Hypothalamus (tissue), 51 donors: ENCODE measurements at places on chromosomes 2 and 18.

DNA sequence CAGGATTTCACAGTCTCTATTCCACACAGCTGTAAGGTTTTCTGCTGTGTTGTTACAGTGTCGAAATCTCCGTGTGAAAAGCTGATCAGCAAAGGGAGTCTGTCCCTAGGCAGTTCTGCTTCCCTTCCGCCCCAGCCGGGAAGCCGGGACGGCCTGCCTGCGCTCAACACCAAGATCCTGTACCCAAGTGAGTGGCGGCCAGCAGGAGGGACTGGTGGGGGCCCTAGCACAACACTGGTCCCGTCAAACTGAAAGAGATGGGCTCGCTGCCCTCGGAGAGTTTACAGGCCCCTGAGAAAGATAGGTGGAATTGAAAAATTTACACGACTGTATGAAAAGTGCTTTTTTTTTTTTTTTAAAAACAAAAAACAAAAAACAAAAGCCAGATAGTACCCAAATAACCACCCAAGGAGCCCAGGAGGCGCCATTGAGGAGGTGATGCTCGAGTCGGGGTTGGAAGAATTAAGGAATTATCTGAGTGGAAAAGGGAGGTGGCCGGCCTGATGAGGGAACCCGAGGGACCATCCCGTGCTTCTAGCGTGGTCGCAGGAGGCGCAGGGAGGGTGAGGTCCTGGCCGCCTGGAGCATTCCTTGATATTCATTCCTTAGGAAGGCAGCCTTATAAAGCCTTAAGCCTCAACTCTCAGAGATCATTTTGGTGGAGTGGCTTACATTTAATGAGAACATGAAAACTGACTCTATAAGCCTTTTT is 96.7 kb downstream of the DGKD start:
- DNase-seq, result no peak

DNA sequence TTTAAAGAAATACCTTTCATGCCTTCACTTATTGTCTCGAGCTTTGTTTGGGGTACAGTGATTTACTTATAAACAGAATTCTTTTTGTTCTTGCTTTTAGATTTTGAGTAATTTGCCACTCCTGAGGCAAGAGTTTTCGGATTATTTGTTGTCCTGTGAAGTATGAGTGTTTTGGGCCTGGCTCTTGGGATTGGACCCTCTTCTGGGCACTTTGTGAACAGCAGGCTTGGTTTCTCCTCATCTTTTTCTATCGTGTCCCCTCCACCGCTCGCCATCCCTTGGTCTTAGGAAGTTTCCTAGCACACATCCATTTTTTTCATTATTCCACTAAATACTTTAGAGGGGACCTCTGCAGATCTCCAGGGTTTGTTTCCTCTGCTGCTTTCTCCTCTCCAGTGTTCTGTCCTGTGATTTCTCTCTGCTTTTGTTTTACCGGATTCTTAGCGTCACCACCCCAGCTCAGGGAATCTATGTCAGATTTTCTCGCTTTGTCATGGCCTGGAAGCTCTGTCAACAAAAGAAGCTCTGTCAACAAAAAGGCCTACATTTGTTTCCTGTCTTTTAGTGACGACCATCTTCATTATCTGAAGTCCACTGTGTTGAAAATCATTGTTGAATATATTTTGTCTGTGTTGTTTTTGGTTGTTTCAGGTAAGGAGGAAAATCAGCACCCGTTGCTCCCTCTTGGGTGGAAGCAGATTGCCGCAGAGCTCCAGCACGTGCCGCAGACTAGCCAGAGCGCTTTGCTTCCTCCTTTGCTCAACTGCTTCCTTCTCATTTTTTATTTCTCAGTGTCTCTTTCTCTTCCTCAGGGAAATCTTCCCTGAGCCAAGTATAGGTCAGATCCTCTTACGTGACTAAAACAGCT is 27.8 kb downstream of the ANKRD62 start:
- DNase-seq, result no peak

DNA sequence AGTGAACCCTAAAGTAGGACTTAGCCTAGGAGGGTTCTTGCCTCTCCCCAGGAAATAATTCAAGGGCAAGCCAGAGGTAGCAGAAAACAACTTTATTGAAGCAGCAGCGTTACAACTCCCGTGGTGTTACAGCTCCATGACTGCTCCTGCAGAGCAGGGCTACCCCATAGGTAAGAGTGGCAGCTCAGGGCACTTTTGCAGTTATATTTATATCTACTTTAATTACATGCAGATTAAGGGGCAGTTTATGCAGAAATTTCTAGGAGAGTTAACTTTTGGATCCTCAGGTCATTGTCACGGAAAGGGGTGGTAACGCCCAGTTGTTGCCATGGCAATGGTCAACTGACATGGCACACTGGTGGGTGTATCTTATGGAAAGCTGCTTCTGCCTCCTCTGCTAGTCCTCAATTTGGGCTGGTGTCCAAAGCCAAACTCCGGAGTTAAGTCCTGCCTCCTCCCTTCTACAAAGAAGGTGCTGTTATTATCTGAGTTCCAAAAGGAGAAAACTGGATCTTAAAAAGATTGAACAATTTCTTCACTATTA is 1413.0 kb downstream of the DSC3 start:
- no peak for DNase-seq

- DNase-seq, result peak; percentile 47
These were observed 83.4 kb upstream of the RTN4 start for GRCh38 chr2:55133467-55134315.

- DNase-seq, result no peak
These were observed 35.9 kb downstream of the ZFP36L2 start for GRCh38 chr2:43190311-43191052.

- DNase-seq, result no peak
These were observed 162.8 kb downstream of the RBM43 start for GRCh38 chr2:151098841-151099240.

- no peak for DNase-seq
These were observed 1679.0 kb downstream of the SUCLG1 start for GRCh38 chr2:82780050-82780449.

GRCh38 chr2:7052404-7052803 is 135.2 kb downstream of the RNF144A start:
- no peak for DNase-seq

DNA sequence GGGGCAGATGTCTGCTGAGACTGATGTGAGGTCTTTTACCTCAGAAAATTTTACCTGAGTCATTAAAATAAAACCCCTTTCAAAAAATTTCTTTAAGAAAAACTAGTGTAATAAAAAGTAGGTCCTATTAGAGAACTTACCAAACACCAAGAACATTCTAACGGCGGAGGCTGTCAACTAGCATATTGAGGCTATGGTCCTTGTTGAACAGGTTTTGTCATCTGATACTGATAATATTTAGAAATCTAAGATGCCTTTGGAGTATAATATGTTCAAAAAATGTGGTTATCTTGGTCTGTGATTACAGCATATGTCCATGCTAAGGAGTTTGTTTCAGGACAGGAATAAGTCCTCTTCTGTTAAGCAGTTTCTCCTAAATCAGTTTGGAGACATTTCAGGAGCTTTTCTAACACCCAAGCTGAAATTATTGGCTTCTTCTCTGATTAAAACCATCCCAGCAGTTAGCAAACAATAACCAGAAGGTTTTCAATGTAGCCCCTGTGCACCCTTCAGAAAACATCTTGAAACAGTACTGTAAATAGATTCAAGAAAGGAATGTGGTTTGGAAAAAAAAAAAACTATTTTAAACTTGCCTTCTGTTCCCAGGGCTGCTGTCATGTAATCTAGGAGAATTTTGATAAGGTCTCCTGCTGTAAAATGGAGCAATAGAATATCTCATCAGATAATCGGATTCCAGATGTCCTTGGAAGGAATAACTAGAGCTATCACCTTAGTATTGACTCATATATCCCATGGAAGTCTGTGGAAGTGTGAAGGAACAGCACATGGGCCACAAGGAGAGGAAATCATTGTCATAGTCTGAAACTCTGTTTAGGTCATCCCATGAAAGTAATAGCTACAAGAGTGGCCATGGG is 58.7 kb upstream of the B3GNT2 start:
- DNase-seq, result no peak

- no peak for DNase-seq
These were observed 198.4 kb downstream of the GALR1 start for GRCh38 chr18:77448046-77448445.

DNA sequence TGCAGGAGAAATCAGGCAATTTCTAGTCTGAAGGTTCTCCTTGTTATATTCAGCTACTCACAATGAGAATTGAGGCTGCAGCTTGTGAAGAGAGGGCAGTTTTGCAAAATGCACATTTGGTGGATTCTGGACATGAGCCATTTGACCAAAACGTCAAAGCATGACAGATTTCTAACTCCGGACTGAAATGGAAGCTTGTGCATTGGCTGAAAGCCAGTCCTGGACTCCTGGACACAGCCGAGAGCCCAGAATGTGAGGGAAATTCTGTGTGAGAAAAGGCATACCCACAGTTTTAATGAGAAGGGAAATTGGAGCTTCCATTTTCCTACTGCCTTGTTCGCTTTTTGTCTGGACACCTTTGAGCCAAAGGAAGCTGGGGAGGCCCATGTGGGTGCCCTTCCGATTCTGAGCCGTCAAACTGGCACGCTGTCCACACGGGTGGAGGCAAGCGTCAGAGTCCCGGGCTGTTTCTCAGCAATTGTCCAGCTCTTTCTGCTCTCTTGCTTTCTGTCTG is 23.7 kb upstream of the ROCK2 start:
- DNase-seq, result peak; percentile 56

GRCh38 chr2:206962966-206963365 is 23.6 kb downstream of the CPO start:
- DNase-seq, result no peak

DNA sequence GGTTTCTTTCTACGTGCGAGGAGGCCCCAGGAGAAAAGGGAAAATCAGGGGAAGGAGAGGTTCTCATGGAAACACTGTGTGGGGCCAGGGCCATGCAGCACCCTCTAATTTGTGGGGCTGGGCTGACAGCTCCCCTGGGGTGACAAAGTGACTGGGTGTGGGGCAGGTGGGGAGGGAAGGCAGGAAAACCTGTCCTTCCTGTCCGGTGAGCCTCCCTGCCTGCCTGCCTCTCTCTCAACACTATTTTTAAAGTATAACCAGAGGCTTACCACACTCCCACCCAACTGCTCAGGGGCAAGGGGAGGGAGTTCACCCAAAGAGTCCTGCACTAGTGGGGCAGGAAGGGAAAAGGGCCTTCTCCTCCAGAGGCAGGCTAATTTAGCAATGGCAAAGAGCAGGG is 10.5 kb upstream of the EPAS1 start:
- no peak for DNase-seq

DNA sequence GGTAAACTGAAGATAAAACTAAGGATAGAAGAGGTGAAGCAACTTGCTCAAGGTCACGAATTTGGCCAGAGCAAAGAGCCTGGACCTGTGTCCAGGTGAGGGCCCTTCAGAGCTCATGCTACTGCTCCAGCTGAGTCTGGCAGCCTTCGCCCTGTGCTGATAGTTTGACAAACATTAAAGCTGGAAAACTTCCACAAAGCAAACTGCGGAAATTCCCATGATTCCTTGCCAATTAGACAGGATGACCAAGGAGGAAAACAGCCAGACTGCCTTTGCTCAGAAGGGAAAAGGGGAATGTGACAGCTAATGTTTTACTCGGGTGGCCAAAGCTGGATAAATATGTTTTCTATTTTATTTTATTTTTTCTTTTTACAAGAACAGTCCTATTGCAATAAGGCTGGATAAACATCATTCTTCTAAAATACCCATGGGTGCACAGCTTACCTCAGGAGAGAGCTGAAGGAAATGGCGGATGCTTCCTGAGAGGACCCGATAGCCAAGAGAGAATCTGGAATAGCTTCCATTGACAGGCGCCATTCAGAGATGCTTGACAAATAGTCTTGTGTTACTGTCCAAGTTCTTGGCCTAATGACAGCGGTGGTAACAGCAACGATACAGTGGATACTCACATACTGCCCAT is 5.3 kb upstream of the CTAGE1 start:
- no peak for DNase-seq

- no peak for DNase-seq
These were observed 24.5 kb downstream of the ZC3H8 start for GRCh38 chr2:112230371-112230770.

DNA sequence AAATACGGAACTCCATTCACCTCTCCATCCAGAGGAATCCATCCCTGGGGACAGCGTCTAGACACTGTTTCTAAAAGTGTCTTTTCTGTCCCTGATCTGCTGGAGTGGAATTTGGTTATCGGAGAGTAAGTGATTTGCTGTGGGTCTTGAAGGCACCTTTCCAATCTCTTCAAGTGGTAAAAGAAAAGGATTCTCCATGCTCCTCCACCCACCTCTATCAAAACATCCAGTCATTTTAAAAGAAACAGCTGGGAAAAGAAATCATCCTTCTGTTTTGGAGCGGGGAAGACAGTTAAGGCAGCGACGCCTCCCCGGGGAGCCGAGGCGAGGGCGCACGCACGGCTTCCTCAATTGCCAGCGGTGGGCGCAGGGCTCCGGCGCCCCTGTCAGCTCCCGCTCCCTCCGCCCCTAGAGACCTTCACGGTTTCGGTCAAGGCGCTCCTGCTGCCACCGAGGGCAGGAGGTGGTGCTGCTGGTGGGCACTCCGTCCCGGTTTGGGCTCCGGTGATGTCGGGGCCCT is 547 bp downstream of the SLC35F5 start:
- no peak for DNase-seq

- DNase-seq, result no peak
These were observed 162.1 kb downstream of the MYCN start for GRCh38 chr2:16102358-16102975.

DNA sequence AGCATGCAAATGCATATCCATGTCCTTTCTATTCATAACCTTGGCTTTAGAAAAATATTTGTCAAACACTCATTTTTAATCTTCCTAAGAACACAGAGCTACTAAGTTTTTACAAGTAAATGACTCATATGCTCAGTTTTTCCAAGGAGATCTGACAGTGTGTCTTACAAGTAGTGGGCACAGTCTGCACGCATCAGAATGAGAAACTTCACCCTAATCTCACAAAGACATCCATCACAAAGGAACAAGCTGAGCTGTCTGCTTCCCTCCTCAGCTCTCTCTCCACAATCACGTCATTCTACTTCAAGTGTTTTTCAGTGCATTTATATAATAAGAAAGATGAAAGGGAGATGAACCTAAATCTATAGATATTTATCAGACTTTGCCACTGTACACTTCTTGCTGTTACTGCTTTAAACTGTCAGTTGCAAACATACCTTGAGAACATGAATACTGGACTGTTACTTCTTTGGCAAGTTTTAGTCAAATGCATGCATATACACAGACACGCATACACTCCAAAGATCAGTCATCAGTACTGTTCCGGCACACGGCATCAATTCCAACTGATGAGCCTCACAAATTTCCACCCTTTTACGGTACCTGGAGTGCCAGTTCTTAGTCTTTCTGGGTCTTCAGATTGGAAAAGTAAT is 75.7 kb downstream of the RBMS1 start:
- no peak for DNase-seq

DNA sequence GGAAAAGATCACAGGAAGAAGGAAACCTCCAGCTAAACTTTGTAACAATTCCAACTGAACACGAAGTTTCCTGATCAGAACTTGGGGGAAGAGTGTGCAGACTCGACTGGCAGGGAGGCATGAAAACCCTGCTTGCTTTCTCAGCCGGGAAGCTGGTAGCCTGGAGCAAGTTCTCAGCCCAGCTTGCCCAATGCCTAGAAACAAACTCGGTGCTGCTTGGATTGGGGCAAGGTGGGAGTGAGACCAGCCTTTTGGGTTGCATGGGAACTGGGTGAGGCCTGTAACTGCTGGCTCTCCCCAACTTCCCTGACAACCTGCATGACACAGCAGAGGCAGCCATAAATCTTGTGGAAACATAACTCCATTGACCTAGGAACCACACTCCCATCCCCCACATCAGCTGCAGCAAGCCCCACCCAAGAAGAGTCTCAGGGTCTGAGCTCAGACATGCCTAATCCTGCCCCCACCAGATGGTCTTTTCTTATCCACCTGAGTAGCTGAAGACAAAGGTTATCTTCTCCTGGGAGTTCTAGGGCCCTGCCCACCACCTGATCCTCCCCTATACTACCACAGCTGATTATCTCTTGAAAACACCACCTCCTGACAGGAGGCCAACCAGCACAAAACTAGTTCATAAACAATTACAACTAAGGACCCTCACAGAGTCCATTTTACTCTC is 1859.7 kb upstream of the CELF4 start:
- no peak for DNase-seq
